Hippocampal formation (tissue), 2 donors: ENCODE measurements at places on chromosomes 12 and 14.

- DNase-seq, result no peak
These were observed 7.5 kb upstream of the KLHL42 start for GRCh38 chr12:27772328-27773049.

GRCh38 chr12:71142016-71142415, 15.8 kb downstream of the TSPAN8 start:
- DNase-seq, result no peak

GRCh38 chr12:4450551-4451112, 5.0 kb upstream of the FGF6 start:
- DNase-seq, result no peak

DNA sequence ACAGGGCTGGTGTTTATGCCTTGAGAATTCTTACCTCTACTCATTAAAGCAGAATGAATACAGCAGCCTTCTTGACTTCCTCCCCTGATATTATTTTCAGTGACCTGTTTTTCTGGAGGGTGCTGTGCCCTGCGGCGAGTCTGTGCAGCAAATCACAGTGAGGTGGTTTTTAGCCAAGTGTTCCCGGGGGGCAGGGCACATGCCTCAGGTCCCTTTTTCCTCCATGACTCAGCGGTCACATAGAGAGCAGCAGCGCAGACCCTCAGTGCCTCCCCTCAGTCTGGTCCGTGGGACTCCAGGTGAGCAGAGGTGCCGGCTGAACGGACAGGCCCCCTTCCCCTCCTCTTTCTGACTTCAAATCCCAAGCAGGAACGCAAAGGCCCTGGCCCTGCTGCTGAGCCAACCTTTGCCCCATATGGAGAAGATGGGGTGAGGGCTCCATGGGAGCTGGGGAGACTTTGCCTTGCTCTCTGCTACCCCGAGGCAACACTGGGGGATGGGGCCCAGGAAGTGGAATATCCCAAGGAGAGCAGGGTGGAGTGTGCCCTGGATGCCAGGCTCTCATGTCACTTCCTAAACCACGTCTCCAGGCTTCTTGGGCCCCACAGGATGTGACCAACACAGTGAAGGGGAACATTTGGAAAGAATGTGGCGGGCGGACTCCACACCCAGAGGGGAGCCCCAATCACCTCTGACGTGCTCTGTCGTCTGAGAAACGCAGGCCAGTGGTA, 90.0 kb downstream of the DHRS2 start:
- DNase-seq, result no peak

GRCh38 chr12:123265851-123266678, 5.6 kb downstream of the CDK2AP1 start:
- DNase-seq, result no peak

DNA sequence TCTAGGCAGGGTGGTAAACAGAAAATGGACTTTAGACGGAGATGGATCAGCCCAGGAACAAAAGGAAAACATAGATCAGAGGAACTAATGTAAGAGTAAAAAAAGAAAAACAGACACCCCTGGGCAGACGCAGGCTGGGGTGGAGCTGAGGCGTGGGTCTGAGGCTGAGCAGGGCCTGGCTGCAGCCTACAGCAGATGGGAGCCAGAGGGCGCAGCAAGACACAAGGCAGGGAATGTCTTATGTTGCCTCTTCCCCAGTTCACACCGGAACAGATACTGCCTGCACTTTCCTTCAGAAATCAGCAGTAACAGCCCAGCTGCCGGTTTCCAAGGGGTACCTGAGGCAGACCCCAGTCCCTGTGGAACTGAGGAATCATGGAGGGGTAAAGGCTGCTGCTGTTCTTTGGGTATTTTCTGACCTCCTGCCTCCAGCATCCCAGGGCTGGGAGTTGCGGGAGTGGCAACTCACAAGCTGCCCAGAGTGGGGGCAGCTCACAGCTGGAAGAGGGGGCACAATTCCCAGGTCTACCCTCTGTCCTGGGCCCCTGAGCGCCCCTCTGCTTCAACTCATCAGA, 9.8 kb downstream of the ZNF605 start:
- no peak for DNase-seq

DNA sequence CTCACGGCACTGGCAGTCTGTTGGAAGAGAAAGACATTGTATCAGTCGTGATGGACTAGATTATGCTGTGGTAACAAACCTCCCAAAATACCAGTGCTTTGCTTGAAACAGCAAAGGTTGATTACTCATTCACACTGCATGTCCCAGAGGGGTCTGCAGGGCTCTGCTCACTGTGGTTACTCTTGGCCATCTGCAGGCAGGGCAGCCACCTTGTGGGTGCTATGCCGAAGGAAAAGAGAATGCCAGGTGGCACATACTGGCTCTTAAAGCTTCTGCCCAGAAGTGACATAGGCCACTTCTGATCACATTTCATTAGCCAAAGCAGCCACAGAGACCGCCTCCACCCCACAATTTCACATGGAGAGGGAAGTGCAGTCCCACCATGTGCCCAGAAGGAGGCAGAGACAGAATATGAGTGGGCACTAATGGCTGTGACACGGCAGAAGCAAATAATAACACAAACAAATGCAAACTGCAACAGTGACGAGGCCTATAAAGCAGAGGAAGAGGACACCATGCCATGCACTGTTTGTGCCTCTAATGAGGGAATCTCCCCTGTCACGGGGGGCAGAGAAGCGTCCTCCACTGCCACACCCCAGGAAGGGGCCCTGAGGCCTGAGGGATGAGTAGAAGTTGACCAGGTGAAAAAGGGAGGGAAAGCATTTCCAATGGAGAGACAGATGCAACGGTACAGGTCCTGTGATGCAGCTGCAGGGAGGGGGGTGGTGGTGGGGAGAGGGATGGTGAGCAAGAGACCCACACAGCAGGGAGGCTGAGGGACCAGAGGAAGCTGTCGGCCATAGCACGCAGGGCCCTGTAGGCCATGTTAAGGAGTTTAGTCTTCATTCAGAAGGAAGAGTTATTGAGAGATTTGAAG, 51.7 kb upstream of the KICS2 start:
- no peak for DNase-seq

- no peak for DNase-seq
These were observed 905 bp downstream of the ADCK1 start for GRCh38 chr14:77800814-77801213.

GRCh38 chr14:106738075-106738474, 1211.7 kb downstream of the TMEM121 start:
- DNase-seq, result no peak

- DNase-seq, result no peak
These were observed 14.0 kb downstream of the BRF1 start for GRCh38 chr14:105286759-105287144.

- no peak for DNase-seq
These were observed 126.5 kb downstream of the DYRK2 start for GRCh38 chr12:67774983-67775587.

DNA sequence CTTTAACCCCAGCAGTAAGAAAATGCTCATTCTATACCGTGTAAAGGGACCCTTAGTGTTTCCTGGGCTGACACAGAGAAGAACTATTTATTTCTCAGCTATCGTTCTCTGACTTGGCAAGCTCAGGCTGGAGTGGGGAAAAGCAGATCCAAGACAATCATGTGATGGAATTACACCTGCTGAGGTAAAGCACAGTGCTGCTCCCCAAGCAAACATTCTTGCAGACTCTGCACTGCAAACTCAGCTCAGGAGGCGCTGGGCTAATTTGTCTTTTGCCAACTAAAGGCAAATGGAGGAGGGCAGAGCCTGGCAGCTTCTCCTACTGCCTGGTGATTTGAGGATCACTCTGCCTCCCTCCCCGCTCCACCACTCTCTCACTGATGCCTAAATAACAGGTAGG, 57.8 kb upstream of the FUT8 start:
- DNase-seq, result no peak

DNA sequence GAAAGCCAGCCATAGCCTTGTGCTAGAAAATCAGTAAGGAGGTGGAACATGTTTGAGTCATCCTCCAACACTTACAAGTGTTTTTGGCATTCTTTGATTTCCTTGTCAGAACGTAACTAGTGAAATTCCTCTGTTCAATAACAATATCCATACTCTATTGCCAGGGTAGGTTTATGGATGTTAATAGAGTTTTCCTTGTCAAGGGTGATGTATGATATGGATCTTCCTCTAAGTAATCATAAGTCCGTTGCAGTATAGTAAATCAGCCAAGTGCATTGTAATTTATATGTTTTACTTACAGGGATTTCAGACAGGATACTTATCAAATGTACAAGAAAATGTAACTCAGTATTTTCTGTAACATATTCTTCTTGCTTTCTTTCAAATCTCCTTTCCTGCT, 19.4 kb downstream of the NAV3 start:
- DNase-seq, result no peak

GRCh38 chr14:74670726-74671411, 42.0 kb downstream of the AREL1 start:
- DNase-seq, result no peak

- DNase-seq, result no peak
These were observed 38.9 kb downstream of the PPP4R4 start for GRCh38 chr14:94213021-94213420.

DNA sequence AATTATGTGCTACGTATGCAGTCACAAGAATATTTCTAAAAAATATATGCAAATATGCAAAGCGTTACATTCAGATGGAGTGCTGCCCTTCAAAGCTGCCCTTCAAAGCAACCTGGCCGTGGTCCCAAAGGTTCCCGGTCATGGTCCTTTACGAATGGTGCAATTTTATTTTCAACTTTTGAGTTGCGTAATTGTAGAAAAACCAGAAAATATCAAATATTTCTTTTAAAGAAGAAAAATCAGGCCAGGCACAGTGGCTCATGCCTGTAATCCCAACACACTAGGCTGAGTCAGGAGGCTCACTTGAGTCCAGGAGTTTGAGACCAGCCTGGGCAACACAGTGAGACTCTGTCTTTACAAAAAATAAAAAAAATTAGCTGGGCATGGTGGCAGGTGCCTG, 21.4 kb downstream of the CLSTN3 start:
- DNase-seq, result no peak

DNA sequence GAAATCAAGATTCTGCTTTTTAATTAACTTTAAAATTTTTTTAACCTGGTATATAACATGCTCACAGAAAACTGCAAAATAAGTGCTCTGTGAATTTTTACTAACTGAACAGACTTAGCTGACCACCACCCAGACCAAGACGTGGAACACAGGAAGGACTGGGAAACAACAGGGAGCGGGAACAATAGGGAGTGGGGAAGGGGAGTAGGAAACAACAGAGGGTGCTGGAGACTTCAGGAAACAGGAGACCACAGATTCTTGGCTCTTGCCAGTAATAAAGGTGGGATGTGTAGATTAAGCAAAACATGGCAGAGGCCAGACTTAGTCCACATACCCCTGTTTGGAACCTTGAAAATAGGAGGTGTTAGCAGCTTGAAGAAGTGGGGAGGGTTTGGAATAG, 51.4 kb upstream of the TMCC3 start:
- no peak for DNase-seq

DNA sequence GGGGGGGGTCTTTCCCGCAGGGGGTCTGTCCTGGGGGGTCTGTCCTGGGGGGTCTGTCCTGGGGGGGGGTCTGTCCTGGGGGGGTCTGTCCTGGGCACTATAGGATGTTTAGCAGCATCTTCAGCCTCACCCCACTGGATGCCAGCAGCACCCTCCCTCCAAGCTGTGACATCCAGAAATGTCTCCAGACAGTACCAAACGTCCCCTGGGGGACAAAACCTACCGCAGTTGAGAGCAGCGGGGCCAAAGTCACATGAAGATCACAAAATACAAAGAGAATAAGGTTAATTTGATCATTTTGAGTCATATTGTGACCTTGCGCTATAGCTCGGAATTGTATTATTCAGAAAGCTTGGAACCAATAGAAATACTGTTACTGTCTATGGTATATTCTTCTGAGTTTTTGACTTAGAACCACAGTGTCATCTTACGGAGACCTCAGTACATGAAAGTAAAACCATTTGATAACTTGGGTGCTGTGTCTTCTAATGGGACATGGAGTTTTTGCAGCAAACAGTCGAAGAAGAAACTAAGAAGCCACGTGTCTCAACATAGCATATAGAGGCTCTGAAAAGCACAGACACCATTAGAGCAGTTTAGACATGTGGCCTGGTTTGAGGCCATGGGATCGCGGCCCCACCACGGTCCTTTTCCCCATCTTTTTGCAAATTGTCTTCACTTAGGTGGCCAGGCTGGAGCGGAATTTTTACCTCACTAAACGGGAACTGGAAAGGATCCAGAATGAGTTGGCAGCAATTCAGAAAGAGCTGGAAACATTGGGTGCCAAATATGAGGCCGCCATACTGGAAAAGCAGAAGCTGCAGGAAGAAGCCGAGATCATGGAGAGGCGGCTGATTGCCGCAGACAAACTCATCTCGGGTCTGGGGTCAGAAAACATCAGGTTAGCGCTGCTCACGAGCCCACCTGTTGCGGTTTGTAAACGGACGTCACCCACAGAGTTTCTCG, 59.9 kb downstream of the CCDC92 start:
- DNase-seq, result no peak

- no peak for DNase-seq
These were observed 10.9 kb downstream of the HRK start for GRCh38 chr12:116870306-116870705.

- no peak for DNase-seq
These were observed 29.5 kb upstream of the MSRB3 start for GRCh38 chr12:65248656-65249633.

DNA sequence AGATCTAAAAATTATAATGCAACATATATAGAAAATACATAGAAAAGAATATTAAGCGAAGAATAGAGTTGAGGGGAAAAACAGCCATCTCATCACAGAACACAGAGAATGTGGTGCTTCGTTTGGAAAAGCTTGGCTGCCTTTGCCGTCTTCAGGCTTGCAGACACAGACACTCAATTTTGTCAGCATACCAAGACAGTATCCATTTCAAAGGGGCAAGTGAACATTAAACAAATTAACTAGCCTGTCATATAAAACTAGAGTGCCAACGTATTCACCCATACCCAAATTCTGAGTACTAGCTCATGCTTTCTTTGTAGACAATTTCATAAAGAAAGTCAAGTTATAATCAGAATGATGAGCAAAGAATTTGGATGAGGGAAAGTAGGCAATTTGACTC, 40.5 kb downstream of the DMAC2L start:
- no peak for DNase-seq

DNA sequence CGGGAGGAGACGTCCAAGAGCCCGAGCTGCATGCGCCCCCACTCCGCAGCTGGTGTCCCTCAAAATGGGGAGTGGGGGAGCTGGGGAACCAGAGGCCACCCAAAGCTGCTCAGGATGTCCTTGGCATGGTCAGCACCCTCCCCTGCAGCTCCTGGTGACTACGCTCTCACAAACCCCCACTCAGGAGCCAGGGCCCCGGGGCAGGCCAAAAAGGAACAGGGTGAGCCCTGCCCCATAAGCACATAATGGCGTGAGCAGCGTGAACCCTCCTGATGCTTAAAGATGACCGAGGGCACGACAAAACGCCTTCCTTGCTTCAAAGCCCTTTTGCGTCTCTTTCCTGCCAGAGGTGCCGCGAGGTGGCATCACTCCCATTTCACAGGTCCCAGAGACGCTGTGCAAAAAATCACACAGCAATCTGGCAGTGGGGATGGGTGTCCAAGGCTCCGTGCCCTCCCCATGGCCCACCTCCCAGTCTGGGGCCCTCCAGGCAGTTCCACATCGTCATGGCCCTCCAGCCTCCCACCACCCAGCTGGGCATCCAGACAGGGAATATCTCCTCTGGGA, 13.5 kb downstream of the NCOR2 start:
- DNase-seq, result no peak
